Activated CD4-positive, alpha-beta T cell treated with anti-CD3 and anti-CD28 coated beads, Interleukin-2, Interleukin-6, amounts not matched to agents 100 ng/mL and 50 ng/mL, durations not matched to agents 16 hours and 8 hours (primary cell): ENCODE measurements at places on chromosomes 1 and 21.

GRCh38 chr1:50700214-50700613 lies 259.9 kb downstream of the FAF1 start:
- no peak for DNase-seq

DNA sequence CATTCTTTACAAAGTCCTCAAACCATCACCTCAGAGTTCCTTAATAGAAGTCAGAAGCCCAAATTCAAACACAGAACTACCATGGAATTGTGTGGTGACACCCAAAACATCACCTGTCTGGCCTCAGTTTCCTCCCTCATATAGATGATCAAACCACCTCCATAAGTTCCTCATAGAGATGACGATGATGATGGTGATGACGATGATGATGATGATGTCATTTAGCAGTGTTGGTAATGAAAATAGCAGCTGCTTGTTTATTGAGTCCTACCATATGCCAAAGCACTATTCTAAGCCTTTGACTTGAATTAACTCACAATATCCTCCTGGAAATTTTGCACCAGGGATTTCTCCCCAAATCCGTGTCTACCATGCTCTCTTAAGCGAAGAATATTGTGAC lies 139.9 kb downstream of the PROX1 start:
- DNase-seq, result no peak

- no peak for DNase-seq
Observed at GRCh38 chr1:46130121-46130520, 2.3 kb downstream of the PIK3R3 start.

- no peak for DNase-seq
Observed at GRCh38 chr1:178961331-178961730, 64.4 kb upstream of the FAM20B start.

GRCh38 chr1:93434088-93434487 lies 13.8 kb upstream of the FNBP1L start:
- no peak for DNase-seq

DNA sequence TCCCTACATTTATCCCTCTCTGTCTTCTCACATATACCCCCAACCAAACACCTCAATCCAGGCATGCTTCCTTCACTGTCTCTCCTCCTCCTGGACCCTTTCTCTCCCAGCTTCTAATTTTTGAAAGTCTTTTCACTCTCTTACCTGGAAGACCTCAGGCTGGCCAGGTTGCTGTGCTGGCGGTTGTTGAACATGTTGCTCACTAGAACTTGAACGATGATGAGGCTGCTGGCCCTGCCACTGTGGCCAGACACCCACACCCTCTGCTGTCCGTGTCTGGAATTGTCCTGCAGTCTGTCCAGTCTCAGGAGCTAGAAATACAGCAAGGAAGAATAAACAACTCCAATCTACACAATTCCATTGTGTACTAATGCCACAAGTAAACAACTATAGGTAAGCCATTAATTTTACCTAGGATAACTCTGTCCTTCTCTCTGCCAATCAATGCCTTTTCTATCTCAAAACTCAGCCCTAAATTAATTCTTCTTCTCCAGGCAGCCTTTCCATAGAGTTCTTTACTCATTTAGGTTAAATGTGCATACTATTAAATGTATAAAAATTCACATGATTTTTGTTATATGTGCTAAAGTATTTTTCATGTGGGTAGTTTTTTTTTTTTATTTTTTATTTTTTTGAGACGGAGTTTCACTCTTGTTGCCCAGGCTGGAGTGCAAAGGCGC lies 5.1 kb upstream of the CTSK start:
- peak; percentile 13 for DNase-seq

GRCh38 chr21:41824466-41825207 lies 54.5 kb downstream of the PRDM15 start:
- DNase-seq, result no peak

GRCh38 chr1:82197606-82198005 lies 396.9 kb downstream of the ADGRL2 start:
- DNase-seq, result no peak

DNA sequence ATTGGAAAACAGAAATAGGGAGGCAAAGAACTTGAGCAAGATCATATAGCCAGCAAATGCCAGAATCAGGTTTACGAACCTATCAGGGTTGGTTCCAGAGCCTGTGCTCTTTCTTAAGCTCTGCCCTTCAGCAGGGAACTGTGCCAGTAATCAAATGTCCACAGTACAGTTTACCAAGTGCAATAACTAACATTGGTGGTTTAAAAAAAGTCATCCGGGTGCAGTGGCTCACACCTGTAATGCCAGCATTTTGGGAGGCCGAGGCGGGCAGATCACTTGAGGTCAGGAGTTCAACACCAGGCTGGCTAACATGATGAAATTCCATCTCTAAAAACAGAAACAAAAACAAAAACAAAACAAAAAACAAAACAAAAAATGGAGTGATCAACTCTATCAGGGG lies 182.7 kb downstream of the LMX1A start:
- no peak for DNase-seq

- no peak for DNase-seq
Observed at GRCh38 chr1:232542633-232543593, 87.0 kb downstream of the SIPA1L2 start.

DNA sequence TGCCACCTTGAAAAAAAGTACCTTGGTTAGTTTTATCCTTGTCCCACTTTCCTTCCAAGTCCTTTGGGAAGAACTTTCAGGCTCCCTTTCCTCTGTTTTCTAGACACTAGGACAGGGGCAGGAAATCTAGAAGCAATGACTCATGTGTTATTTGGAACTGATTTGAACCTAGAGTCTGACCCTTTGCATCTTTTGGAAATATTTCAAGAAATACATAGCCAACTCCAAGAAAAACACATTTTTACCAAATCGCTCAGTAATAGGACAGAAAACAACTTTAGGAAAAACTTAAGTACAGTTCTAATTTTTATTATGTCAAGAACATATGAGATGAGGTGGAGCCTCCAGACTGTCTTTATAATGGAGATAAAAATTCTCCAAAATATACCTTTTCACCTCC lies 292.4 kb downstream of the PTBP2 start:
- no peak for DNase-seq

DNA sequence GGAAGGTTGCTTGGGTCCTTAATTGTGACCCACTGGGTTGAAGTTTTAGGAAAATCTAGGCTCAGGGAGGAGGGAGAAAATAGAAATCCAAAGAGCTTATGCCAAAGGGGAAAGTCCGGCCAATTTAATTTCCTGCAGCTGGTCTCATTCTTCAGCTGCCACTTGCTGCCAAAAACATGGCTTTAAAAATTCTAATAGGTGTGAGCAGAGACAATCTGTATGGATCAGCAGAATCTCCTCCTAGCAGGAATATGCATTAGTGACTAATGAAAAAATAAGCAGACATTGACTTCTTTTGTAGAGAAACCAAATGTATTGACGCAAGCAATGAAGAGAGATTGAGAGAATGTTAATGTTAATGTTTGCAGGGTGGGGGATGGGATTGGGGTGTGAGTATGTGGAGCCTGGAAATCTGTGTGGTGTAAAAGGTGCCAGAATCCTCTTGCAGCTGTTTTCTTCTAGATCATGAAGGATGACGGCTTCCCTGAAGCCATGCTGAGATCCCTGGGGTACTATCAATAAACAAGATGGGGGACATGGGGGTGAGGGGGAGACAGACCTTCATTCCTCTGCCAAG lies 35.3 kb downstream of the VWA5B1 start:
- no peak for DNase-seq

GRCh38 chr21:16179773-16180172 lies 450.0 kb downstream of the USP25 start:
- no peak for DNase-seq

- no peak for DNase-seq
Observed at GRCh38 chr1:116308276-116308675, 64.8 kb upstream of the ATP1A1 start.

- no peak for DNase-seq
Observed at GRCh38 chr1:234941321-234942011, 187.2 kb downstream of the TOMM20 start.

GRCh38 chr21:44766014-44766817 lies 35.4 kb downstream of the UBE2G2 start:
- no peak for DNase-seq

GRCh38 chr1:89725631-89726030 lies 92.7 kb downstream of the LRRC8C start:
- DNase-seq, result no peak

- no peak for DNase-seq
Observed at GRCh38 chr1:230282157-230282556, 144.0 kb downstream of the PGBD5 start.

- DNase-seq, result no peak
Observed at GRCh38 chr1:208841436-208841835, 597.3 kb upstream of the PLXNA2 start.

- DNase-seq, result no peak
Observed at GRCh38 chr1:214541693-214542092, 9.7 kb downstream of the PTPN14 start.

GRCh38 chr1:242723044-242723716 lies 198.7 kb upstream of the PLD5 start:
- no peak for DNase-seq

DNA sequence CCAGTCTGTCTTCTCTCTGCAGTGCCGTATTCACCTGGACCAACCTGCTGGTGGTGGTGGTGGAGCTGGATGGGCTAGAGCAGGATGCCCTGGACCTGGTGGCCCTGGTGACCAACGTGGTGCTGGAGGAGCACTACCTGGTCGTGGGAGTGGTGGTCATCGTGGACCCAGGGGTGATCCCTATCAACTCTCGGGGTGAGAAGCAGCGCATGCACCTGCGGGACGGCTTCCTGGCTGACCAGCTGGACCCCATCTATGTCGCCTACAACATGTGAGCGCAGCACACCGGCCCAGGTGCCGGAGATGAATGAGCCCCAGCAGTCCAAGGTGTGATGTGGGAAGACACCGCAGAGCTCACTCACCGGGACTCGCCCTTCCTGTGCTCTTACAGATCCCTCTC lies 37.5 kb downstream of the S100B start:
- DNase-seq, result no peak

- no peak for DNase-seq
Observed at GRCh38 chr1:192529031-192529755, 46.4 kb upstream of the RGS1 start.

- peak; percentile 16 for DNase-seq
Observed at GRCh38 chr1:37890378-37891014, 31.1 kb upstream of the MTF1 start.

DNA sequence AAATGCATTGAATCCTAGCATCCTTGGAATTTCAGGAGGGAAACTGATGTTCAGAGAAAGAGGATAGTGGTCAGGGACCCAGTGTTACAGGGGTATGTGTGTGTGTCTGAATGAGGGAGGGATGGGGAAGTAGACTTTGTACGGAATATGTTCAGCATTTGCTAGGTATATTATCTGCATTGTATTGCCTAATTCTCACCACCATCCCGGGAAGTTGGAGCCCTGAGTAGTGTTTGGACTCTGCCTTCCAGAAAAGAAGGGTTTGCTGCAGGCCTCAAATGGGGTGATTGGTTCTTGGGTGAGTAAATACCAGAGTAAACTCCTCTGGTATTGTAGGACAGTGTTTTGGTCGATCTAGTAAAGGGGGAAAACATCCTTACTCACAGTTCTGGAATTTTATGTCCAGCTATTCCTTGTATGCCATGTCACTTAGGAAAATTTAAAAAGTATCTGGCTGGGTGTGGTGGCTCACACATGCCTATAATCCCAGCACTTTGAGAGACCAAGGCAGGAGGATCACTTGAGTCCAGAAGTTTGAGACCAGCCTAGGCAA lies 7.1 kb upstream of the ZNF496 start:
- DNase-seq, result no peak

GRCh38 chr1:66035616-66036245 lies 243.0 kb downstream of the PDE4B start:
- DNase-seq, result no peak

GRCh38 chr21:42059721-42060120 lies 11.4 kb upstream of the UMODL1 start:
- no peak for DNase-seq

DNA sequence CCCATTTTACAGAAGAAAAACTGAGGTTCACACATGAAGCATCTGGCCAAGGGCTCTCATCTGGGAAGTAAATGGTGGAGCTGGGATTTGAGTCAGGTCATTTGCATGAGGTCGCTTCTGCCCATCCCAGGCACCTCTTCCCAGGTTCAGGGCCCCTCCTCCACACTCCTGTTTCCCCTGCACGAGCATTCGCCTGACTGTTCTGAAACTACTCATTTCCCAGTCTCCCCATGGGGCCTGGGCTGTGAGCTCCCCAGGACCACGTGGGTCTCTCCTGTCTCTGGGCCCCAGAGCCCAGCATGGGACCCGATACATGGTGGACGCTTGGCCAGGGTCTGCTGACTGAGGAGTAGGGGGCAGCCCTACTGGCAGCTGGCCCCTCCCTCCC lies 360.8 kb downstream of the MATN1 start:
- no peak for DNase-seq

GRCh38 chr1:159468321-159468720 lies 28.8 kb downstream of the OR10J1 start:
- DNase-seq, result no peak
